BE2C (cell line): ENCODE measurements at places on chromosomes 1 and 21.

GRCh38 chr1:110076789-110077500 is 6.5 kb upstream of the ALX3 start:
- DNase-seq, result no peak

- DNase-seq, result no peak
Measured at GRCh38 chr1:173222149-173223030, 15.3 kb upstream of the TNFSF4 start.

DNA sequence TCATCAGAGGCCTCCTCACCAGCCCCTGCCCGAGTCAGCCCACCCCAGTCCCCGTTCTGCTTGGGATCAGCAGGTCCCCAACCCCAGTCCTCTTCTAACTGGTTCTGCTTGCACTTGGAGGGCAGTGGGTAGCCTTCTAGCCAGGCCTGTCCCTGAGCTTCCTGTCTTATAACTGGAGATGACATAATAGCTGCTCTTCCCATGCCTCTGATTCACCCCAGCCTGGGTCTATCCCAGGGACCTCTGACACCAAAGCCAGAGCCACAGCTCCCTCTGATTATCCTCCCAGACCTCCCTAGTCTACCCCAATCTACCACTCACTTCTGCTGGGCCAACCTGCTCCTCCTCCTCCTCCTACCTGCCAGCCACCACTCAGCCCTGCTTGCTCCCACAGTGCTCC is 31.4 kb downstream of the IQGAP3 start:
- DNase-seq, result no peak

DNA sequence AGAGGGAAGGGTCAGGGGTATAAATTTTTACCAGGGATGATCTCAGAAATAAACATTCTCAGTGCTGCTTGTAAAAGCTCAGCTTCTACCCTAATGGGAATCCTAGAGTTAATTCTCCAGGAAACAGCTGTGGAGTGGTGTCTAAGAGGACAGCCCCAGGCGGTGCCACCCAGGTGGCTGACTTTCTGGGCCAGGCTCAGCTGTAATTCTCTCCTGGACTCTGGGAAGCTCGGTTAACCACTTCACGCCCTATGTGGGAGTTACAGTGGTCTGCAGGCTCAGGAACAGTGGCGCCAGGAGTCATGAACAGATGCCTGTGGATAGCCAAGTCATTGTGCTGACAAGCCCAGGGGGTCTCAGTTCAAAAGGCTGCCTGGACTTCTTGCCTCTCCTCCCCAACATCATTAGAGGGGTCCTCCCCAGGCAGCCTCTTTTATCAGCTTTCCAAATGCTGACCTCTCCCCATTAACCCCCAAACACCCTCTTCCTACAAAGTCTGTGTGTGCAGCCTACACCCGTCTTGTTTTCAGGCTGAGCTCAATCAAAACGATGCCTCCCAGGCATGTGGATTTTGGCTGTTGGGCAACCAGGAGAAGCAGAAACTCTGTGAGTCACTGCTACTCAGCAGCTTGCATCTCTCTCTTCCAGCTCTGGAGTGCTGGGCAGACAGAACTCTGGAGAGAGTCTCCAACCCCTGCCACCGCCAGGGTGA is 1.2 kb downstream of the HHIPL2 start:
- DNase-seq, result peak; percentile 73

DNA sequence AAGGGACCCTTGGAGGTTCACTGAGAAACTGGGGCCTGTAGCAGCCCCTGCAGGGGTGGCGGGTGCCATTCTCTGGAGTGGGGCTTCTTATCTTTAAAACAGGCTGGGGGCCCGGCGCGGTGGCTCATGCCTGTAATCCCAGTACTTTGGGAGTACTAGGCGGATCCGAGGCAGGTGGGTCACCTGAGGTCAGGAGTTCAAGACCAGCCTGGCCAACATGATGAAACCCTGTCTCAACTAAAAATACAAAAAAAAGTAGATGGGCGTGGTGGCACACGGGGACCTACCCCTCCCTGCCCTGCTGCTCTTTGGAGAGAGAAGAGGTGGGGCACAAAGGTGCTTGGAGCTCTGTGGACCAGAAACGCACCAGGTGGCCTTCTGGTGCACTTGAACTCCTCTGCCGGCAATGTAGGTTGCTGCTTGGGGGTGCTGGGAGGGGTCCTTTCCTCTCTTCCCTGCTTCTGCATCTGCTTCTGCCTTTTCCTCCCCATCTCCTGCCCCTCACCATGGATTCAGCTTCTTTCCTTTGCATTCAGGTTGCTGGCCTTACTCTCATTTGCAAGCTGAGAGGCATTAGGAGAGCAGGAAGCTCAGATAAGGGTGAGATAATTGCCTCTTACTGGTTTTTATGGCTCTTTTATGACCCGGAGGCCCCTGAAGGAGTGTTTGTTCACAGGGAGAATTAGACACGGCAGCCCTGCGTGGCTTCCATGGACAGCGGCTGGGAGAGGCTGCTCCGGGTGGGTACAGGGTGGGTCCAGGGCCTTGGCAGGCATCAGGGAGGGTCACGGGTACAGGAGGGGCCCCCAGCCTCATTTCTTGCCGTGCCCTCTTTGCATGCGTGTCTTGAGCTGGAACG is 57.4 kb downstream of the ARHGEF10L start:
- DNase-seq, result peak; percentile 37

DNA sequence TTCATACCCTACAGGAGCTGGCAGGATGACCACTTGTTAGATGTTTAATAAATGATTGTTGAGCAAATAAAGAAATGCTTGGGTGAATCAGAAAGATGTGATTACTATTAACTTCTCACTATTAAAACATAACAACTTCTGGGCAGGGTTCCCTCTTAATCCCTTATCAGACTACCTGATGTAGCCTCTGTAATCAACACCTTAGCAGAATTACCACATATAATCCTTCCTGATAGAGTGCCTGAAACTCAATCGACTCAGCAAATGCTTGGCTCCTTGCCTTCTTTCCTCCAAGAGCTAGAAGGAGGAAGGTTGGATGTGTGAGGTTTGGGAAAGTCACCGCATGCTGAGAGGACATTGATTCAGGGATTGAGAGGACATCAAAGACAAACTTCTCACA is 34.8 kb upstream of the DSCAM start:
- DNase-seq, result no peak

DNA sequence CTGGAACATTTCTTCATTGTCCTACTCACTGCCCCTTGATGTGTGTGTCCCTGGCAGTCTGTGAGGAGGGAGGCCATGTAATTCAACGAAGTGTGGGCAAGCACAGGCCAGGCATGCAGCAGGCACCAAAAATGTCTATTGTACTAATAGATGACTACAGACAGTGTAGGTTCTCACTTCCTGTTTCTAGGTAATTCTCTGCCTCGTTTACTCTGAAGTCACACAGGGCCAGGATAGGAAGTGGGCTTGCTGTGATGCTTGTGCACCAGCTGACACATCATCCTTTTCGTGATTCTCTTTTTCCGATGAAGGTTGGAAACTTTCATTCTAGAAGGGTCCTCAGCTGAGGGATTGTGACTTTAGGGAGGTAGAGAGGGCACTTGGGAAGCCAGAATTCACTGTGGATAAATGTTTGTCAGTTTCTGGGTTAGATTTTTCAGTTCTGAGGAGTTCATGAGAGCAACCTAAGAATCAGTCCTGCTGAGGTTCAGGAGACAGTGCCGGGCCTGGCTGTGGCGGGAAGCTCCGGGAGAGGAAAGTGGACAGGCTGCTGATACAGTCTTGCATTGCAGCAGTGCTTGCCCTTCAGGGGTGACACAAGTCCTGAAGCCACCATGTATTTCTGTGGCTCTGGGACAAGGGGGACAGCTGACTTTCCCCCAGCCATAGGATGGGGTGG is 4.3 kb upstream of the CSF1 start:
- DNase-seq, result no peak

DNA sequence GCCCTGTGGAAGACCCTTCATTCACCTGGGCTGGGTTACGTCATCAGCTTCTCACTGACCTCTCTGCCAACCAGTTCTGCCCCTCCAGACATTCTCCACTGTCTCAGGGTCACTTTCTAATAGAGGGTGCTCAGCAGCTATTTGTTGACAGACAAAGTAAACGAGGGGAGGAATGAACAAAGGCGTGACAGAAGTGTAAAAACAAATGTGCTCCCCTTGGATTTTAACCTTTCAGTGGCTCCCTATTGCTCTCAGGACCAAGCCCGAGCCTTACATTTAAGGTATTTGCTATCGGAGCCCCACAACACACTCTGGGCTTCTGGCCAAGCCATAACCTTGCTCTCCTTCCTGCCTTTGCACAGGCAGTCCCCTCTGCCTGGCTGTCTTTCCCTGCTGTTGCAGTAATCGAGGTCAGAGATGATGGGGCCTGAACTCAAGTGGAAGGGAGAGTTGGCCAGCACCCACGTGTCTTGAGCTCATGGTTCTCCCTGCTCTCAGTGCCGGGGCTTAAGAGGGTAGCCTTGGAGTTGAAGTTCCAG is 9.3 kb upstream of the MARCKSL1 start:
- no peak for DNase-seq

- no peak for DNase-seq
Measured at GRCh38 chr1:60923389-60924087, 158.8 kb upstream of the NFIA start.
